Breast epithelium (tissue), 4 donors: ENCODE measurements at places on chromosomes 16 and 17.
A peak's percentile ranks its signal among the peaks of the same experiment; 100 is the strongest.

GRCh38 chr17:49071106-49071505, 61.5 kb upstream of the B4GALNT2 start:
- no peak for DNase-seq

DNA sequence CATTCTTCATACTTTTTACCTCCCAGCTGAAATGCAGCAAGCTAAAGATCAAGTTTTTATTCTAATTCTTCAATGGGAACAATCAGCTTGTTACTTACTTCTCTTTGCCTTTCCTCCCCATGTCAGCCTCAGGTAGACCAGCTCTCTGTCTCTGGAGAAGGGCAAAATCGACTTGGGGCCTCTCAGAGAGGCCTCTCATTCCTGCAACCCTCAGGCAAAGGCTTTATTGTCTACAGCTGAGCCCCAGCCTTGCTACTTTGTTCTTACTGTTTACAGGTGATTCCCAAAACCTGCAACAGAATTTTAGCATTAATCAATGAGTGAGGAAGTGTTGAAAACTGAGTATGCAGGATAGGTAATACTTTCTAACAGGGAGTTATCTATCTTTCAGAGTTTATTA, 148.6 kb downstream of the KIF2B start:
- no peak for DNase-seq

DNA sequence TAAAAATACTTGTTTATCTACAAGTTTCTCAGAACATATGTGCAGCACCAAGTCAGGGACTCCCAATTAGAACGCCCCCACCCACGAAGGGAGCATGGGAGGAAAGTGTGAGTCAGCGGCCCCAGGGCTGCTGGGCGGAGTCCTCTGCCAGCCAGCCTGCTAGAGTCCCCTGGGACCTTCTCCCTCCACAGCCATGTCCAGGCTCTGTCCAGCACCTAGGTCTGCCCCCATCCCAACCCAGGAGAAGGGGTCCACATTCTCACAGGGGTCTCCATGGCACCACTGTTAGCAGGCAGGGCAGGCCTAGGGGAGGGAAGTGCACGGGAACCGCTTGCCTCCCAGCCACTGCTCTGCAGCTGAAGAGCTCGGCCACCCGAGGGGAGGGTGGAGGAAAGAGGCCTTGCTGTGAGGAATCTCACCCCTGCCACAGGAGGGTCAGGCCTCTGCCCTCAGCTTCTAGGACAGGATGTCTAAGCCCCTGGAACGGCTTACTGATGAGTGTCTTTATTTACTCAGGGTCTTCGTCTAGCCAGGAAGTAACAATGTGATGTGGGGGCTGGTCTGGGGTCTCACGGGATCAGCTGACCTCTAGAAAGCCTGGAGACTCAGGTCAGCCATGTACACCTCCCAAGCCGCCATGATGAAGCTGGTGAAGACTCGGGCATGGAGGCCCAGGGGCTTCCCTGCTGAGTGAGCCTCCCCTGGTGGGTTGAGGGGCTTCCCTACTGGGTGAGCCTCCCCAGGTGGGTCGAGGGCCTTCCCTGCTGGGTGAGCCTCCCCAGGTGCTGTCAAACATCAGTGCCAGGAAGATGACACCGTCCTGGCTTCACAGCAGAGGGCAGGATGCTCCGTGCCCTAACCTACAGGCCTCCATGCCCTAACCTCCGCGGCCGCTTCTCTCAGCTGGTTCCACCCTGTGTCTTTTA, 190.3 kb downstream of the RBFOX3 start:
- DNase-seq = no peak

DNA sequence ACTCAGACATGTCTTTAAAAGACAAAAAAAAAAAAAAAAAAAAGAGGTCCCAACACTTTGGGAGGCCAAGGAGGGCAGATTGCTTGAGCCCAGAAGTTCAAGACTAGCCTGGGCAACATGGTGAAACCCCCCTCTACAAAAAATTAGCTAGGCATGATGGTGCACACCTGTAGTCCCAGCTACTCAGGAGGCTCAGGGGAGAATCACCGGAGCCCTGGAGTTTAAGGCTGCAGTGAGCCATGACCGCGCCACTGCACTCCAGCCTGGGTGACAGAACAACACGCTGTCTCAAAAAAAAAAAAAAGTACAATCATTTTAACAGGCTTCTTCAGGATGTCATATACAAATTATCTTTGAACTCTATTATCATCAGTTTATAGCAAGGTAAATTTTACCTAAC, 22.0 kb downstream of the C16orf87 start:
- no peak for DNase-seq

DNA sequence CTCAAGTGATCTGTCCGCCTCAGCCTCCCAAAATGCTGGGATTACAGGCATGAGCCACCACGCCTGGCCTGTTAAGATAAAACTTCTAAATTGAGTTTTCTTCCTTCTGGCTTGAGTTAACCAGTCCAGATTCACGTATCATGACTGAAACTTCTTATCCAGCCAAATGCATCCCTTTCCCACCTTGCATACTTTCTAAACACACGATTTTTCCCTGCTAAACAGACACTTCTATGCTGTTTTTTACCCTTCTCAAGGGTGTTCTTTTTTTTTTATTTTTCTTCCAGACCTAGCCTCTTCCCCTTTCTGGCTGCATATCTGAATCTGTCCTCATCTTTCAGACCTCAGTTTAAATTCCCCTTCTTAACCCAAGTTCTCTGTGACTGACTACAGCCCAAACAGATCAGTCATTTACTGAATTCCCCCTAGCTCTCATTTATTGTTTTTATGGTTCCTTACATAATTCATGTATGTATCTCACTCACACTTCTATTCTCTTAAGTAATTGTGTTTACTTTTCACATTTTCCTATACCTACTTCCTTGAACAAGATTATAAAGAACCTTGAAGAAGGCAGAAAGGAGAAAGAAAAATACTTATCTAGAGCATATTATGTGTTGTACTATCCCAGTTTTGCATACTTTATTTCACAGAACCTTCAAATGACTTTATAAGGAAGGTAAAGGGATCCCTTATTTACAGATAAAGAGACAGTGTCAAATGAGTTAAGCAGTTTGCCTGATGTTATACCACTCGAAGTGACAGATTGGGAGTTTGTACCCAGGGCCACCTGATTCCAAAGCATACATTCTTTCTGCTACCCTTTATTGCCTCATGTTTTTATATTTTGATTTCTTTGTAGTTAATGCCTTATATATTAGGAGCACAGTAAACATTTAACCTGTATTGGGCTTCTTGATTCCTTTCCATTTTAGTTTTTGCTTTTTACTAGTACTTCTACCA, 5.2 kb downstream of the EVI2B start:
- DNase-seq = no peak

DNA sequence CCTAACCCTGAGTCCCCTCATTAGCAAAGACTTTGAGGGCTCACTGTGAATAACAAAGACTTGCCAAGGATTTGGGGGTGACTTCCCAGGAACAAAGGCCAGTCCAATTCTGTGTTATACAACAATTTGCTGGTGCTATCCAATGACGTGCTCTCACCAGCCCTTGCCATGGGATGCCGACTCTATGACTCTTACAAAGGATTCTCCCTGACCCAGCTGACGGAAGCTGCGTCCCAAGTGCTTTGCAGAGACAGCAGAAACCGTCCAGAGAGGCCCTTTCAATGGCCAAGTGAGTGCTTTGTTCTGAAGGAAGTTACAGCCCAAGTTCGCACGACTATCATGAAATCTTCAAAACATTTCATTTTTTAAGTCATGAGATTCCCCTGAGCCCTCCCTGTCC, 345.3 kb upstream of the TNRC6C start:
- DNase-seq = no peak

GRCh38 chr16:51243936-51244436, 92.9 kb upstream of the SALL1 start:
- DNase-seq = no peak

GRCh38 chr17:74307984-74308773, 17.8 kb upstream of the KIF19 start:
- no peak for DNase-seq

- DNase-seq = no peak
Measured at GRCh38 chr16:85583491-85584181, 29.5 kb upstream of the GSE1 start.

DNA sequence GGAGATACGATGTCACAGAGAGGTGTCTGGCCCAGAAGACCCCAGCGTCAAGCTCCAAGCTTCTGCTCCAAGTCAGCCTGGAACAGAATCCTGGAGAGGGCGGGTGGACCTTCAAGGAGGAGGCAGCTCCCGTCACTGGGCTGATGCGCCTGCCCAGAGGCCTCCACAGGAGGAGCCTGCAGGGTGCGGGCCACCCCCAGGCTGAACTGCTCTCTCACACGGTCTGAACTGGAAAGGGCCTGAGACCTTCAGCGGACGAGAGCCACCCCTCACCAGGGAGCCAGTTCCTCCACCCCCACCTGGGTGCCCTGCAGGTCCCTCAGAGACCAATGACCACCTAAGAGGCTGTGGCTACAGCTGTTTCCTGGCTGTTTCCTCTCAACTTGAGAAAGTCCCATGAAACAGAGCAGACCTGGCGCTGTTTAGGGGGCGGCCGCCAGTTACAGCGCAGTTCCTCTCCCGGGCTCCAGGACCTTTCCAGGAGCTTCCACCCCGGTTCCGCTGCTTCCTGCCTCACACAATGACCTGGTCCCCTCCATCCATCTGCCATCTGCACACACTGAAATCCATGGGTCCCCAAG, 36.0 kb upstream of the KLHDC4 start:
- DNase-seq = no peak

- DNase-seq = no peak
Measured at GRCh38 chr16:13503960-13504635, 415.9 kb upstream of the ERCC4 start.

- peak; percentile 19 for DNase-seq
Measured at GRCh38 chr16:12111223-12111622, 134.7 kb downstream of the SNX29 start.

DNA sequence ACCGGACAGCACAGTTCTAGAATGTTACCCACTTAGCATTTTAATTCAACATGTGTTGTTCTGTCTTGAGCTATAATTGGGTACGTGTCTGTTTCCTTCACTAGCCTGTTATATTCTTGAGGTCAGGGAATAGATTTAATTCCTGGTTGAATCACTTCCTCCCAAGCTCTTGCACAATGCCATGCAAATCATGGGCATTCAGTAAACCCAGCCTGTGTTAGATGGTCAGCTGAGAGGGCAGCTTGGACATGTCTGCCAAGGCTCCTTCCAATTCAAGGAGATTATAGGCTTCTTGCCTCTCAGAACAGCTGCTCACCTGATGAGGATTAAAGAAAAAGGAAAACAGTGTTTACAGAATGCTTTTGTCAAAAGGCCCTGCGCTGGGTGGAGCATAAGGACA, 12.6 kb downstream of the C1QTNF1 start:
- no peak for DNase-seq

- no peak for DNase-seq
Measured at GRCh38 chr16:79613009-79613408, 12.5 kb upstream of the MAF start.

GRCh38 chr16:58198022-58198683, at the start of gene CSNK2A2:
CSNK2A2 (minus strand) TSS chr16:58198106; CDS start chr16:58197736, 370 bp downstream.
- peak; percentile 57 for DNase-seq

GRCh38 chr16:68062910-68063393, 22.2 kb upstream of the NFATC3 start:
- no peak for DNase-seq

DNA sequence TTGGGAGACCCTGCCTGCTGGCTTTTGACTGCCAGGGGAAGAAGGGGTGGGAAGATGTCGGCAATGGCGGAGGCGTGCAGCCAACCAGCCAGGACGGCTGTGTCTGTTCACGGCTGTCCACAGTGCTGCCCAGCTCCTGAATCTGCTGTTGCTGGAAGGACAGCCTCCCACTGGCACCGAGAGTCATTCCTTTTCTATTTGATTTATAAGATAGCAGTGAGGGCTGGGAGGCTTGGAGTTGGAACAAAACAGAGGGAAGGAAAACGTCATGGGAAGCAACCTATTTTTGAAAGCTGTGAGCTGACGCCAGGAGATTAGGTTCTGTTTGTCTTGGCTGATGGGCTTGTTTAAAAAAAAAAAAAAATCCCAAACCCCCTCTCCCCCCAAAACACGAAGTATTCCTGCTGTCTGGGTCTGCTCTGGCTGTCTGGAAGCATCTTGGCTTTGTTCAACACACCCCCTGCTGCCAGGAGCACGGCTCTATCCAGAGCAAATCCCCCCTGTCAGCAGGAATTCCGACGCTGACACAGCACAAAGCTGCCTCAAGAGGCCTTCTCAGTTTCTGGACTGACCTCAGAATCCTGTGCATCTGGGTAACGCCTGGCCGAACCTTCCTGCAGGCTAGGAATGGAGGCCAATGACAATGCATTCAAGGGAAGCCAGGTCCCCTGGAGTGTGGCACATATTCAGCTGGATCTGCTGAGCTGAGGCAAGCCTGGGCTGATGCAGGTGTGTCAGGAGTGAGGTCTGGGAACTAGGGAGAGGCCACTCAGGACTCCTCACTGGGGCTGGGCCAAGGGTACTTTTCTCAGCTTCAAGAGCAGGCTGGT, 41.0 kb upstream of the SREBF1 start:
- DNase-seq = peak; percentile 72

DNA sequence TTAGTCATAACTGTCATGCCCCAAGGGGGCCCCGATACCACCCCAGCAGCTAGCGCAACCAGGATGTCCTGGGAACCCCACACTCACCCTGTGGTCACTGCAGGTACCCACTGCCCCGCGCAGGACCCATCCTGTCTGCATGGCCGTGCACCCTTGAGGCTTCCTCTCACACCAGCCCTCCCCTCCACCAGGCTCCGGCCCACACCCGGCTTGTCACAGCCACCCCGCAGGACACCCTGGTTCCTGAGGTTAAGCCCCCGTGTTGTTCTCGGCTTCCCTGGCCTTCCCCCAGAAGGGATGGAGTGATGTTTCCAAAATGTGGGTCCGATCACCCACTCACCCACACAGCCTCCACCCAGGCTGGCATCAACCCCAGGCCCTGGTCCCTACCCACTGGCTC, 7.5 kb downstream of the DNASE1L2 start:
- no peak for DNase-seq

DNA sequence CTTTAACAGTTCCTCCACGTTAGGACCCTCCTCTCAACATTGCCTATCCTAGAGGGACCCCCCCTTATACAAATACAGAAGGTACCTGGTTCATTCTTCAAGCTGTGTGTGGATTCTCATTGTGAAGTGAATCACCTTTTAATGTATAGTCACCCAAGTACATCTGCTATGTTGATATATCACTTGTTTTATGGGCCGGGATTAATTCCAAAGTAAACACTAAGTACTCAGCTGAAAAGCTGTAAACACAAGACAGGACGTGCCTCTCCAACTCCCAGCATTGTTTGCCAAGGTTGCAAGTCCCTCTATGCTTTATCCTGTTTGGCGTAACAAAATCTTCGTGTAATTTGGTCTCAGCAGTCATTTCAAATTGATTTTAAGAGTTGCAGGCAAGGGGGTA, 123.6 kb downstream of the RBFOX1 start:
- DNase-seq = no peak

- DNase-seq = no peak
Measured at GRCh38 chr16:75287708-75288107, 36.3 kb upstream of the BCAR1 start.

GRCh38 chr17:80729761-80730160, 185.1 kb downstream of the RPTOR start:
- no peak for DNase-seq

- DNase-seq = no peak
Measured at GRCh38 chr17:63640038-63640437, 17.8 kb downstream of the MAP3K3 start.

- DNase-seq = no peak
Measured at GRCh38 chr16:56538331-56538730, 18.5 kb upstream of the BBS2 start.
